ENCODE measurements at places on chromosomes 4 and X.

DNA sequence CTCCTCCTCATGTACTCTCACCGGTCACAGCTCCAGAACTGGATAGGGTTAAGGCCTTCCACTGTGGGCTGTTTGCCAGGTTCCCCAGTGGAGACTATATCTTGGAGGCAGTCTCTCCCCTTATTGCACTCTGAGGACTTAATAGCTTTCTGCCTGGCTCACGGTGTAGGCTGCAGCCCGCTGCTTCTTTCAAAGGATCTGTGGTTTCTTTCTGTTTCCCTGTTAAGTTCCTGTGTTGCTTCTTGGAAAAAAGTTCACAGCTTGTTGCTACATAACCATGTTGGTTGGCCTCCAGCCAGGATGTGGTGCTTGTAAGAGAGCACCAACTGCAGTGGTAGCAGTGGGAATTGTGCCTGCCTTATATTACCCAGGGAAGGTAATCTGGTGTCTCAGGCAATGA lies 24.9 kb upstream of the ZDHHC15 start:
- DNase-seq: no peak

GRCh38 chr4:67332627-67333026 lies 212.7 kb downstream of the CENPC start:
- no peak for DNase-seq

DNA sequence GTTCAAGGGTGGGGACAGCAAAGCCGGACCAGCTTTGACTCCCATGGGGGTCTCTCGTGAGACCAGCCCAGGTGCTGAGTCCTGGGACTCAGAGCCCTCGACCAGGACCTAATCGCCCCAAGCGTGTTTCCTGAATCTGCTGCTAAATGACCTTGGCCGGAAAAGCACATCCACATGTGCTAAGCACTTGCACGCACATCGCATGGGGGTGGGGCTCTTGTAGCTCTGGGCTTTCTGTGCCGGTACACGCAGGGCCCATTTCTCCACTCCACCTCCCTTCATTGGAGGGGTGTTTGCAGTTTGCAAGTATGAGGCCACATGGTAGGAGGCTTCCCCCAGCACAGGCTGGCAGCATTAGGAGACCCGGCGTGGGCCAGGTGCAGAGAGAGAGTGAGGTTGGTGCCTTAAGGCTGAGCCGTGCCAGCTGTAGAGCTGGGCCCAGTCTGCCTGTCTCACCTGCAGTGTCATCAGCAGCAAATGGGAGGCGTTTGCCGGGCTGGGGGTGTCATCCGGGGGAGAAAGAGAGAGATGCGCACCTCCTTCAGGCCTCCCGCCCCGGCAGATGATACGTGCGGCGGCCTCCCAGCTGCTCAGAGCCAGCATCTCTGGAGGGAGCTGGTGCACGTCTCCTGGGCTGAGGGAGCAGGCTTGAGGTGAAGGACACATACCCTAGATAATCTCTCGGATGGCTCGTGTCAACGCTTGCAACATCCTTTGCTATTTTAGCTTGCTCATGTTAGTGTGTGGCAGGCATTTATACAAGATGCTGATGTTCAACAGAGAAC lies 45.2 kb upstream of the CLCN4 start:
- no peak for DNase-seq

DNA sequence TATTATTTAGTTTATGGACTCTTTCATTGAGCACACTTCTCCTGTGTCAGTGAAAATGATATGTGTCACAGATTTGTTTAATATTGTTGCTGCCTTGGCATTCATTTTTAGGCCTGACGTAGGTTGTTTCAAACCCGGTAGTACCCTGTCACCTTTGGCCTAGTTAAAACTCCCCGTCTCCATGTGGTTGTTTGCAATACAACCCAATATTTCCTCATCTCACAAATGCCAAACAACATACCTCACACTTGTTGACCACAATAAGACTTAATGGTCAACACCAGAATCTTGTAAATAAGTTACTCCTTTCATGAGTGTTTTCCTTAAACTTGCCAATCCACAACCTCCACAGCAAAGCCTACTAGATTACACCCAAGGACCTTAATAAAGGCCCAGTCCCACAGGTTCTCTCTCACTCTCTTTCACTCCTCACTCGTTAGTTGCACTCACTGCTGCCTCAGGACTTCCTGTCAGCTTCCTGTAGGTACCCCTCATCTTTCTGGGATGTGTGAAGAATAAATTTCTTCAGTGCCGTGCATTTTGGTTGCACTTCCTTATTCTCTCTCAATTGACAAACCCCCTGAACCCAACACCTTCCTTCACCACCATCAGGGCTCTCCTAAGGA lies 31.3 kb downstream of the IL13RA2 start:
- DNase-seq: no peak

- DNase-seq: no peak
Measured at GRCh38 chrX:331151-331824, 12.7 kb upstream of the GTPBP6 start.

DNA sequence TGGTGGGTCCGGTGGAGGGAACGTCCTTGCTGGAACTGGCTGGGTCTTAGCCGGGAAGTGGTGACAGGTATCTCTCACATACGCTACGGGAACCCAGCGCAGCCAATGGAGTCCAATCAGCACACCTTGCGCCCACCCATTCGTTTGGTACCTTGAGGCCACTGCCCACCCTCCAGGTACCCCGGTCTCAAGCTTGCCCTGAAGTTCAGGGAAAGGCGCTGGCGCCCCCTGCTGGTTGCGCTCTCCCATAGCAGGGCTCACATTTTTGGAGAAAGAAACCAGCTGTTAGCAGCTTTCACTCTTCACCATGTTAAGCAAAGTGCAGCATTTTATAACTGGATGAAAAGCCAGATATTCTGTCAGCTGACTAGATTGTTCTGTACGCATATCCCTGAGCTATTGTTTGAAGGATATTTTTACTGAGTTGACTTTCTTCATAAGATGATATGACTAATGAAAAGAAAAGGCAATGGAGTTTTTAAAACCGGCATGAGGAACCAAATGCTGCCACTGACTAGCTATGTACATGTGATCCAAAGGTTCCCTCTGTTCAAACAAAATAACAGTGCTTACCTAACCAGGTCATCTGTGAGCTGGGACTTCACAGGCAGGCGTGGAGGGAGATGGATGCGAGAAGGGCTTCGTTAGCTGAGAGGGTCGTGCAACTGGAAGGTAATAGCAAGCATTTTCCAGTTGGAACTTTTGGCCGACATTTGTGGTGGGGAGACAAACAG lies 43.7 kb downstream of the OTOP1 start:
- DNase-seq: no peak

GRCh38 chr4:107876099-107876498 lies 51.4 kb downstream of the SGMS2 start:
- DNase-seq: no peak
